ENCODE measurements at places on chromosomes 4 and X. TPM values are rescaled to one million over a fixed set of nuclear protein-coding genes. Genes with fewer than 3 reads are reported as not detected.

DNA sequence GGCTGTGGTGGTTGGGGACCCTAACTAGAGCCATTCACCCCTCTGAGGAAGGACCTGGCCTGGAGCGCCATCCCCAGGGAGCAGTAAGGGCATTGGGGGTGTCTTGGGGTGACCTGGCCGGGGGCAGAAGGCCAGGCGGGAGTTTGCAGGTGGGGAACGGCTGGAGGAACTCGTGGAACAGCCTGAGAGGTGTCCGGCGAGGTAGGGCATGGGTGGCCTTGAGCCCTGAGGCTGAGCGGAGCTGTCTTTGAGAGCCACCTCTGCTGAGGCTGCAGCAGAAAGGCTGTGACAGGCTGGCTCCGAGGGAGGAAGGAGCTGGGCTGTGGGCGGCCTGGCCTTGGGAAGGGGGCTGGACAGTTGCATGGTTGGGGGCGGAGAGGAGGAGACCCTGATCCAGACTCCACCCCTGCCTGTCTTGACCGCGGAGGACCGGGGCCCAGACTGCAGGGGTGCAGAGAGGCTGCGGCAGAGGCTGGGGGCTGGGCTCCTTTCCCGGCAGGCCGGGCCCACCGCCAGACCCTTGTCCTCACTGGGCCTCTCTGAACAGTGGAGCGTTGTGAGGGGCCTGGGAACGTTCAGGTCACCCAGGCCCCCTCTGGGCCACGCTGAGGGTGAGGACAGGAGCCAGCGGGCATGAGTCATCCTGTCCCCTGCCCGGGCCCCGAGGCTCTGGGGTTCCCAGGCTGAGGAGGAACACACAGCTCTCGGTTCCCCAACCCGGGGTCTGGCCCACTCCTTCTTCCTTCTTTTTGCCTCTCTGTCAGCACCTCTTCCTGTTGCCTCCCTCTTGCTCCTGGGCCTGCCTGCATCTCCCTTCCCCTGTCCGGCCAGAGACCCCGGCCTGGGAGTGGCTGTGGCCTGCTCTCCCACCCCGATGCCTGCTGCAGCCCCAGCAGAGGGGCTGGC lies 8.1 kb downstream of the SH3BP2 start:
- H3K4me1 ChIP-seq = peaks cover 96% of the 10 kb centered on the region
- H3K27ac ChIP-seq = peak overlapping the region; percentile 87
- peak overlapping the region; percentile 50 for H3K4me3 ChIP-seq
- DNase-seq = peak; percentile 90
- H3K36me3 ChIP-seq = no peaks in the 10 kb centered on the region

The CNKSR2 gene
- total RNA-seq = 4.6 TPM

The FABP2 gene
- not detected for total RNA-seq

- no peak overlapping the region for H3K4me3 ChIP-seq
- no peaks in the 10 kb centered on the region for H3K36me3 ChIP-seq
- no peak overlapping the region for H3K27ac ChIP-seq
- no peaks in the 10 kb centered on the region for H3K4me1 ChIP-seq
- no peaks in the 10 kb centered on the region for H3K27me3 ChIP-seq
- DNase-seq = no peak
Measured at GRCh38 chr4:138890891-138891570, 124.5 kb upstream of the NOCT start.

The MGAT4D gene
- not detected for total RNA-seq

DNA sequence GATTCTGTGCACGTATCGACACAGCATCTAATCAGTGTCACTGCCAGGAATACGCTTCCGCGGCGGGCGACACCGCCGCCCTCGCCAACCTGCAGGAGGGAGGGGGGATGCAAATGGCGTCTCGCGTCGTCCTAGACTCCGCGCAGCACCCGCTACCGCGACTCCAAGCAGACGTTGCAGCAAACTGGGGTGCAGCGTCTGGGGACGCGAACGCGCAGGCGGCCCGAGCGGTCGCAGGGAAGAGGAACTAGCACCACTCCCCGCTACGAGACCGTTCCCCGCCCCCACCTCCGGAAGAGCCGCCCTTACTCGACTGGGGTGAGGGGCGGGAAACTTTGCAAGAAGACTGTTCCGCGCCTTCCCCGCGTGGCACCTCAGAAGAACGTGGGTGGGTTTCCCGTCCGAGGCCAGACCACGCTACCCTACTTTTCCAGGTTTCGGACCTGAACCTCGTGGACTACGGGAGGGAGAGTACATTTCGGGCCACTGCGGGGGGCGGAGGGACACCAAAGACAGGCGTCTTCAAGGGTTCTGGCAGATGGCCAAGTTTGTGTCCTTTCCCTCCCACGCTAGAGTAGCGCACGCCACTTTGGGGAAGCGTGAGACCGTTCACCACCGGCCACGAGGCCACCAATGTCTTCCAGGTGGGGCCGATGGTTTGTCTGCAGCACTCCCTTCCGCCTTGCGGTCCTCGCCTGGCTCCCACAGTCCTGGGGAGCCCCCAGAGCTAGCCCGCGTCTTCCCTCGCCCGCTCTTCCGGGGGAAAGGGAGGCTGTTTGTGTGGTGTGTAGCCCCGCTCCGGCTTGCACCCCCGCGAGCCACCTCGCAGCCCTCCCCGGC lies 78.0 kb upstream of the BCOR start:
- peak overlapping the region; percentile 58 for H3K4me3 ChIP-seq
- DNase-seq = peak; percentile 85
- H3K27ac ChIP-seq = peak overlapping the region; percentile 96
- no peaks in the 10 kb centered on the region for H3K27me3 ChIP-seq
- peaks cover 33% of the 10 kb centered on the region for H3K4me1 ChIP-seq

The JAKMIP1 gene
- total RNA-seq = 0.65 TPM

The CLIC2 gene
- 53.4 TPM for total RNA-seq

GRCh38 chrX:114344756-114345349 lies 239.0 kb upstream of the HTR2C start:
- no peak for DNase-seq
- H3K4me3 ChIP-seq = no peak overlapping the region
- H3K27me3 ChIP-seq = no peaks in the 10 kb centered on the region
- no peaks in the 10 kb centered on the region for H3K4me1 ChIP-seq

The ANKRD17 gene
- total RNA-seq = 57.4 TPM

DNA sequence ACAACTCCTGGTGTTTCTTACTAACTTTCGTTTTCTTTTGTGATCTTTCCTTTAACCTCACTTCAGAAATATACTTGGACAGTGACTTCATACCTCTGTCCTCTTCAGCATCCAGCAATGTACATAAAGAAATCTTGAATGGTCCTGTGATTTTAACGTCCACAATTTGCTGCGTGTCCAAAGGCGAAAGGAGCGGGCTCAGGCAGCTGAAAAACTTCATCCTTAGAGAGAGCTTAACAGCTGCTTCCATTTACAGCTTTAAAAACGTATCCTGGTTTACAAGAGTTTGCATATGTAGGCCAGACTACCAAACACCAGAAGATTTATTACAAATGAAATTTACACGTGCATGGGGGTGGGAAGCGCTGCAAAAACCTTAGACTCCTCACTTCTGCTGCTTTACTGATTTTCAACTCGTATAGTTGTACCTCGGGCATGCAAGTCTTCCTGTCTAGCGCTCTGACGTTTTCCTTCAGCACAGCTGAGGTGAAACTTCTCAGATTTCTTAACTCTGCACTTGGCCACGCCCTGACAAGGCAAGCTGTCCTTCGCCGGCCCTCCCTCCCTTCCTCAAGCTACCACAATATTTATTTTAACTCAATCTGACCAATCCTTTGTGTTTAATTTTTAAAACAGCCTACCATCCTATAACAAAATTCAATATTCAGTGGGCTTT lies 406.4 kb downstream of the FAM47A start:
- H3K27me3 ChIP-seq = no peaks in the 10 kb centered on the region
- peak overlapping the region; percentile 40 for H3K4me3 ChIP-seq
- H3K36me3 ChIP-seq = no peaks in the 10 kb centered on the region
- H3K27ac ChIP-seq = no peak overlapping the region
- H3K4me1 ChIP-seq = no peaks in the 10 kb centered on the region

DNA sequence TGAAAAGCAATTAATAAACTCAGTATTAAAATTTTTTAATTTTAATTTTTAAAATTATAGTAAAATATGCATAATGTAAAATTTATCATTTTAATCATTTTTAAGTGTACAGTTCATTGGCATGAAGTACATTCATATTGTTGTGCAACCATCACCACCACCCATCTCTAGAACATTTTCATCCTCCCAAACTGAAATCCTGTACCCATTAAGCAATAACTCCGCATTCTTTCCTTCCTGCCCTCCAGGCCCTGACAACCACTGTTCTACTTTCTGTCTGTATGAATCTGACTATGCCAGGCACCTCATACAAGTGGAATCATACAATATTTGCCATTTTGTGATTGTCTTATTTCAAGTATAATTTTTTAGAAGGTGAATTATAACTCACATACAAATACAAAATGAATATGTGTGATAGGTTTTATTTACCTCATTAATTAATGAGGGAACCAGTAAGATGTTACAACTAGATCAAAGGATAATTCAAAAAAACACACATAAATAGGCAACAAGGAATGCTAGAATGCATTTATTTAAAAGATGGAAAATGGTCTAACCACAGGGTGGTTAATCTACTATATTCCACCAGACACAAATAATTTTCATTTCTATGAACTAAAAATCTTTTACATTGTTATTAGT lies 13.1 kb upstream of the AFF1 start:
- H3K27ac ChIP-seq = no peak overlapping the region
- H3K36me3 ChIP-seq = no peaks in the 10 kb centered on the region
- no peak for DNase-seq
- H3K27me3 ChIP-seq = no peaks in the 10 kb centered on the region

- no peaks in the 10 kb centered on the region for H3K4me1 ChIP-seq
- DNase-seq = no peak
- no peaks in the 10 kb centered on the region for H3K36me3 ChIP-seq
- H3K27ac ChIP-seq = no peak overlapping the region
- no peaks in the 10 kb centered on the region for H3K27me3 ChIP-seq
Measured at GRCh38 chr4:106986486-106986885, 49.6 kb downstream of the DKK2 start.

The KLF3 gene
- 58.0 TPM for total RNA-seq

Measured in lower lobe of right lung (tissue), 2 donors.